ENCODE measurements at places on chromosomes 4 and X.

- no peak for DNase-seq
These were observed 212.2 kb upstream of the CENPE start for GRCh38 chr4:103410386-103410785.

DNA sequence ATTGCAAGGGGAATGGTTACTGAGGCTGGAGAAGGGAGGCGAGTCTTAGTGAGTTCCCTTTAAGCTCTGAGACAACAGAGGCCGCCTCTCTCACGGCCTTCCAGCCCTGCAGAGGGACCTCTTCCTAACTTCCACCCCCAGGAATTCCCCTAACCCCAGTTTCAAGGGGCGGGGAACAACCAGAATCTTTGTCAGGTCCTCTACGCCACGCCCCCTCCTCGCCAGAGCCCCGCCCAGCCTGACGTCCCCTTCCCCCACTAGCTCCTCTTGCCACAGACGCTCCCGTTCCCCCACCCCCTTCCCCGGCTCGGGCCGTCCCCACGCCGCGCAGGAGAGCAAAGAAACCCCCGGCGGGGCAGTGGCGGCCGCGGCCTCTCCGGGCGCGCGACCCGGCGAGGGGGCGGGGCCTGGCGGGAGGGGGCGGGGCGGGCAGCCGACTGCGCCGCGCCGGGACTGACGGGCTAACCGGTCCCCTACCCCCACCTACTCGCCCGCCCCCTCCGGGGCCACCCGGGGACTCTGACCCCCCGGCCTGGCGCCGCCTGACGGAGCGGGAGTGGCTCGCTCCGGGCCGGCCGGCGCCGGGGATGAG, 12.3 kb upstream of the TMEM156 start:
- DNase-seq, result no peak

GRCh38 chrX:152899111-152899873, 1.4 kb downstream of the ZNF185 start:
- no peak for DNase-seq

- DNase-seq, result peak; percentile 62
These were observed 30.7 kb downstream of the TSPAN5 start for GRCh38 chr4:98627531-98628257.

DNA sequence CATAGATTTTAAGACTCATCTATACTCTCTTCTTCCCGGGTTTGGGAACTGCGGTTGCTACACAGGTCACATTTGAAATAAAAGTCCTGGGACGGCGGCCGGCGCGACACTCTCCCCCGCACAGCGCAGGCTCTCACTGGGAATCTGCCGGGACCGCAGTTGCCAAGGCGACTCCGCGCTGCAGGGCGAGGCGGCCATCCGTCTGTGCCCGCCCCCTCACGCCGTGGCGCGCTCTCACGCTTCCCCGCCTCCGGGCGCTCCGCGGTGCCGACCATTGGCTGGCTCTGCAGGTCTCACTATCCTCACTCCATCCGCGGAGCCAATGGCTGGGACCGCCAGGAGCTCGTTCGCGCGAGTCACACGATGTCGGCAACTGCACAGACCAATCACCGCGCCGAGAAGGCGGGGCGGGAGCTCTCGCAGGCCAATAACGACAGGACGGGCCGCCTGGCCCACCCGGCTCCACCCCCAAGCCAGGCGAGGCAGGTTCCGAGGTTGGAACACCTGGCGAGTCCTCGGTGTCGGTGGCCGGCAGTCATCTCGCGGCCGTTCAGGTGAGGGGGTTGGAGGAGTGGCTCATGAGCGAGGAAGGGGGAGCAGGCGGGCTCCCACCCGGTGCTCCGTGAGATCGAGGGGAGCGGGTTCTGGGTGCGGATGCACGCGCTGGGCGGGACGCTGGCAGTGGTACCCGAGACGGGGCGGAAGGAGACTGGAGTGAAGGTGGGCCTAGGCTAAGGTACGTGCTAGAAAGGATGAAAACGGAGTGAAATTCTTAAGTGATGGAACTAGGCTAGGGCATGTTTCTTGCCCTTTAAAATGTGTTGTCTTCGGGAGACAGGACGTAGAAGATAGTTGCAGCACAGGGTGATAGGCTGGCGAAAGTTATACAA, at the start of gene MSMO1:
TSS of gene MSMO1 (plus strand) at position 459 of the 890 bp plus-strand sequence. CDS start 5,702 bp downstream, outside the sequence.
- DNase-seq, result peak; percentile 98

- DNase-seq, result no peak
These were observed 245.2 kb upstream of the DIPK2B start for GRCh38 chrX:45445745-45446412.

DNA sequence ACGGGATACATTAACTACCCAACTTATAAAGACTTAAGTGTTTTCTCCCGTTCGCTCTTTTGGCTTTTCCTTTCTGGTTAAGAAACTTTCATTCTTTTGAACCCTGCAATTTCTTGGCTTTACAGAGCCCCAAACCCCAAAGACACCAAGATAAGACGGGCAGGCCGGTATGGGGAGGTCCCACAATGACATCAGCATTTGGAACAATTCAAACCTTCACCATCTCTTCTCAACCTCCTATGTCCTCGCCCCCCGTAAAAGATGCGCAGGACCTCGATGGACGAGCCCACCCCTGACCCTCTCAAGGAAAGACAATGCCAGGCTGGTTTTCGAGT, 999 bp downstream of the ZNF518B start:
- no peak for DNase-seq

DNA sequence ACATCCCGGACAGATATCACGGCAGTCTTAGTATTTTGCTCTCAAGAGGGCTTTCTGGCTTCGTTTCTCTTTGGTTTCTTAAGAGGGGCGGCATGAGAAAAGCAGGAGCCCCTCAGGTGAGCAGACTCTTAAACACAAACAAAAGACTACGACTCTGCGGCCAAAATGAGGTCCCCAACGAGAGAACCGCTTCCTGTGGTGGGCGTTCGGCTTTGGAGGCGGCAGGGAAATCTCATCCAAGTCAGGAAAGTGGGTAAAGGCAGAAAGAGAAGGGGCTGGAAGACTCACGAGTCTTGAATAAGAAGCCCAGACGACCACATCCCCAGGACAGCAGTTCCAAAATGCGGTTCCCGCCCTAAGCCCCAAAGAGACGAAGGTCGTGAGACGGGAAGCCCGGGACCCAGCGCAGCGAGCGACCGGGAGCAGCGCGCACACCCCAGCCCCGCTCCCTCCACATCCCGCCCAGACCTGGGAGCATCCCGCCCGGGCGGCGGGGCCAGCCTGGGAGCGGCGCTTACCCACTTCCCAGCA, 409 bp downstream of the UGDH start:
- DNase-seq, result no peak

DNA sequence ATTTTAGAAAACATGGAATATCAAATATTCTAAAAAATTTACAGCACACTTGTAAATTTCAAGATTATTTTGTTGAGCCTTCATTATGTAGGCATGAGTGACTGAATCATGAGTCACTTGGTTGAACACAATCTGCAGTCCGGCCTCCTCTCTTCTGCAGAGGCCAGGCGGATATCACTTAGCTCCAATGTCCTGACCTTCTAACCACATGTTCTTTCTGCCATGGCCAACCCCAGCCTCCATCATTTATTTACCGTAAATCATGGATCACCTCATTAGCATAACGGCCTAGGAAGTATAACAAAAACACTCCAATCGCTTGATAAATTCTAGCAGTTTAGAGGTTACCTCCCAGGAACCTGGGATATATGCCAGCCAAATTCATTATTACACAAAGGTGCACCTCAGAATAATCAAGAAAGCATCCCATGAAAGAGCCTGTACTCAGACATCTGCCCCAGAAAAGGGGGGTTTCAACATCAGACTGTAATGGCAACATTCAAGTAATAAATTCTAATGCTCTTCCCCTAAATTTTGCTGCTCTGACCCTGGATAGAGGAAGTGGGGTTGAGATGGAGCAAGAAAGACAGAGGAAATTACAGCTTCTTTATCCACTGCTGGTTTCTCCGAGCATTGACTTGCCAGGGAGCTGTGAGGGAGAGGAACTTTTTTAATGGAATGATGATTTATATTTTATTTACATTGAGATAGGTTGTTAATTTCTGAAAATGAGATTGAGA, 2153.6 kb upstream of the AGA start:
- no peak for DNase-seq

DNA sequence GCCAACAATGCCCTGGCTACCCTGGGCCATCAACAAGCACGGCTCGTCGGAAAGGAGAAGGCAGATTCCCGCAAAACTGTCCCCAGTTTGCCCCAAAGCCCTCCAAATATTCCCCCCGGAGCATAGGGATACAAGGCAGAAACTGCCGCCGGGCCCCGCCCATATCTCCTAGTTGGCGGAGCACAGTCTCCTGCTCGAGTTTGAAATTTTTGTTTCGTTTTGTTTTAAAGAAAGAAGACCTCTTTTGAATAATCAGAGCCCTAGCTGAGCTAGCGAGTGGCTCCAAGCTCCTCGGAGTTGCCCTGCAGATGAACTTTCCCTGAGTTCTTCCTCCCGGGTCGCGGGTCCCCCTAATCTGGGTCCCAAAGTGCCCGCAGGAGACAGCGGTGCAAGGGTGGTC, 138.1 kb upstream of the ZIC3 start:
- no peak for DNase-seq

- DNase-seq, result no peak
These were observed 192.3 kb upstream of the NR3C2 start for GRCh38 chr4:148634476-148634875.

GRCh38 chrX:70386235-70386634, 36.9 kb upstream of the GDPD2 start:
- DNase-seq, result no peak

DNA sequence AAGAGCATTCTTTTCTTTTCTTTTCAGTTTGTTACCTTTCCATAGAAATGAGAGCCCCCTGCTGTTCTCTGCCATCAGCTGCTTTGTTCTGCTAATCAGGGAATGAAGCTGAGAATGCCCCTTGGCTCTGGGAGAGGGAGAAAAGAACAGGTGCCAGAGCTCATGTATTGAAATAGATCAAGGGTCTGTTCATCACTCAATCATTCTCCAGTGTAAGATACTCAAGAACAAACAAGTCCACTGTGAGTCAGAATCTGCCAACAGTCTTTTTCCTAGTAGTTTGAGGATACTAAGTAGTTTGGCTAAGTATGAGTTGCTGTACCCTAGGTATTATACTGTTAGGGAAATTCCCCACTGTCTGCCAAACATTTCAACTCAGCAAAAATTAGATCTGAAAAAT, 144.3 kb downstream of the RTL3 start:
- no peak for DNase-seq
